ENCODE measurements at places on chromosomes 7 and 10. TPM values are rescaled to one million over a fixed set of nuclear protein-coding genes. Genes with fewer than 3 reads are reported as not detected.

Gene SLC39A12
- total RNA-seq: not detected

Gene COMTD1
- 49.3 TPM for total RNA-seq

Gene PLEKHS1
- total RNA-seq: 9.0 TPM

Gene NANOS1
- 5.9 TPM for total RNA-seq

Gene FGL2
- total RNA-seq: 11.7 TPM

Gene ABCC2
- 0.14 TPM for total RNA-seq

Gene ARHGEF35
- total RNA-seq: 7.8 TPM

Gene NODAL
- total RNA-seq: not detected

Gene RGS10
- total RNA-seq: 12.4 TPM

Gene MCM10
- 1.6 TPM for total RNA-seq

Gene FBXL13
- total RNA-seq: 2.6 TPM

Gene COL26A1
- 10.3 TPM for total RNA-seq

Gene KCTD7
- total RNA-seq: 17.7 TPM

Gene CISD1
- 10.3 TPM for total RNA-seq

Gene GDF10
- total RNA-seq: 0.32 TPM

Gene MMP21
- total RNA-seq: not detected

Gene ANKRD61
- total RNA-seq: 0.74 TPM

Gene TUBB8
- not detected for total RNA-seq

Gene MBL2
- total RNA-seq: not detected

Gene C10orf143
- total RNA-seq: 5.1 TPM

Gene SEMA4G
- total RNA-seq: 31.0 TPM

Gene RAPGEF5
- 29.8 TPM for total RNA-seq

Gene TFEC
- 0.32 TPM for total RNA-seq

Gene NRP1
- total RNA-seq: 37.1 TPM

- DNase-seq: no peak
Measured at GRCh38 chr10:126153711-126154628, 234.3 kb downstream of the ADAM12 start.

DNA sequence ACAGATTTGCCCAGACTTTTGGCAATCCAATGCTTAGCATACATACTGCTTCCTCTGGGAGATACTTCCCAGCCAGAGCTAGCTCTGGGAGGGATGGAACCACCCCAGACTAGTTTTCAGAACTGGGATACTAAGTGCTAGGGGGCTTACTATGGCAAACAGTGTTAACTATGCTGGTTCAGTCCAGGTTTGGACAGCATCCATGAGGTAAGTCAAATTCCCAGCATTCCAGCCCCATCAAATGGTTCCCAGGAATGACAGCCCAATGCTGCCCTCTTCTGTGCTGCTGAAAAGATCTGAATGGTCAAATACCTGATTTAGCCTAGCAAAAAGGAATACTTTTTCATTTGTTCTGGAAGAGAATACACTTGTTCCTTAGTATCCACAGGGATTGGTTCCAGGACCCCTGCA lies 141.7 kb upstream of the CCDC6 start:
- no peak for DNase-seq

- no peak for DNase-seq
Measured at GRCh38 chr7:127619681-127620405, 1.9 kb upstream of the PAX4 start.

DNA sequence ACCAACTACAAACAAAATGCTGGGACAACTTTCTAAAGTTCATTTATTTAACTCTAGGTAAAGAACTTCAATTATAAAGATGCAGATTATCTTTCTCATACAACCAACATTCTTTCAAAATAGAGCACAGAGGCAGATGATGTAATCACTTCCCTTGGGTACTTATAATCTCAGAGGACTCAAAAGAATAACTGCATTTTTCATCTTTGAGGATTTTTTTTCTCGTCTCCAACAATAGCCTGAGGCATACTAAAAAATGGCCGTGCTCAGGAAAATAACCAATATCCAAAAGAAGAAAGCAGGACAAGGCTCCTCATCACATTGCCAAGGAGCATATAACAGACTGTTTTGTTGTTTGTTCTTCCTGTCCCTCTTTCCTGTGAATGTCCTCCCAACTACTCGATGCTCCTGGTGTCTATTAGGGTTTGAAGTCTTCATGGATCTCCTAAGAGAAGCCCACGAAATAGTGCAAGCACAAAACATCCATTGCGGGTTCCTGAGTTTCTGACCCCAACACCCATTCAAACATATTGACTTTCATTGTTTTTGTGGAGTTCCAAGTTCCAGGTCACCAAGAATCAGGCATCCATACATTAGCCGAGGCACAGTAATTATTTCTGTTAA lies 182.9 kb downstream of the SORCS1 start:
- DNase-seq: no peak

- no peak for DNase-seq
Measured at GRCh38 chr7:102836191-102836919, 76.4 kb upstream of the LRRC17 start.

DNA sequence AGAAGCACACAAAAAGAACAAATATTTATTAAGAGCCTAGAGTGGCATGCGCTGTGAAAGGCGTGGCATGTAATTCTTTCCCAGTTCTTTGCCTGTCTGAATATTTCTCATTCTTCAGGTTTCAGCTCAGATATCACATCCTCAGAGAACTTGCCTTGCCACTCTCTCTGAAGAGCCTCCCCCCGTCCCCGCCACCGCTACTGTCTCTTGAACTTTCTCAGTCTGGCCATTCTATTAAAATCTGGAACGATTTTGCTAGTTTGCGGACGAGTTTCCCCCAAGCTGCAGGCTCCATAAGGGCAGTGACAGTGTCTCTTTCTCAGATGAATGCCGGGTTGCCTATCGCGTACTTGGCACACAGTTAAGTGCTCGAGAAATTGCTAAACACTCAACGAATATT lies 787 bp upstream of the PLEKHA1 start:
- peak; percentile 39 for DNase-seq

GRCh38 chr10:74862625-74863024 lies 36.2 kb downstream of the KAT6B start:
- DNase-seq: no peak

GRCh38 chr7:101198476-101198875 lies 2.4 kb downstream of the MOGAT3 start:
- no peak for DNase-seq

DNA sequence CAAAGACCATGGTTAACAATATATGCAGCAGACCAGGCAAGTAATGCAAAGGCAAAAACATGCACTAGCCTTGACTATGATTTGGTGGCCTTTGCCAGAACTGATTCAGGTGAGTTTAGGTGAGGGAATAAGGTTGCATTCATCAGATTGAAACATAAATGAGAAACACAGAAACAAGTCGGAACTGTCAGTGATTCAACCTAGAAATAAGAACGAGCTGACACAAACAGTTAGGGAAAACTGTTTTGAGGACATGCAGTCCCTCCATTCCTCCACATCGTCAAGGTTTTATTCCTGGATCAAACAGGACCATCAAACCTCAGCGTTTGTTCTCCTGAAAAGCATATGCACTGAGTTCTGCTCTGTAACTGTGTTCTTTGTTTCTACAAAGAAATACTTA lies 1.8 kb downstream of the ZNF248 start:
- no peak for DNase-seq

DNA sequence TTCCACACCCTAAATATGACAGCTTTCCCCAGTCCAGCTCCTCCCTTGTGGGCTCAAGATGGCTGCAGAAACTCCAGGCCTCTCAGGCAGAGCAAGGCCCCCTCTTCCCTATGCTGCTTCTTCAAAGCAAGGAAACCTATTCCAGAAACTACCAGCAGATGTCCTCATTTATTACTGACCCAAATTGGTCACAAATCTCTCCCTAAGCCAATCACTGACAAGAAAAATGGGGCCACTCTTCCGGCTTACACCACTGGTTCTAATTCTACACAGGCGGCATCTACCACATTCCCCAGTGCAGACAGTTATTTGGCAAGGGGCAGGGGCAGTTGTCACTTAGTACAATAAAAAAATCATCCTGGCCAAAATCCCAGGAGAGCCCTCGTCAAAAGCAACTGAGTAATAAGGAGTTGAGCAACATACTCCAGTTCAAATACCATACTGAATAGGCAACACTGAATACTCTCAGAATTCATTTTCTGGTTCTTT lies 150.4 kb downstream of the SFMBT2 start:
- DNase-seq: peak; percentile 90

DNA sequence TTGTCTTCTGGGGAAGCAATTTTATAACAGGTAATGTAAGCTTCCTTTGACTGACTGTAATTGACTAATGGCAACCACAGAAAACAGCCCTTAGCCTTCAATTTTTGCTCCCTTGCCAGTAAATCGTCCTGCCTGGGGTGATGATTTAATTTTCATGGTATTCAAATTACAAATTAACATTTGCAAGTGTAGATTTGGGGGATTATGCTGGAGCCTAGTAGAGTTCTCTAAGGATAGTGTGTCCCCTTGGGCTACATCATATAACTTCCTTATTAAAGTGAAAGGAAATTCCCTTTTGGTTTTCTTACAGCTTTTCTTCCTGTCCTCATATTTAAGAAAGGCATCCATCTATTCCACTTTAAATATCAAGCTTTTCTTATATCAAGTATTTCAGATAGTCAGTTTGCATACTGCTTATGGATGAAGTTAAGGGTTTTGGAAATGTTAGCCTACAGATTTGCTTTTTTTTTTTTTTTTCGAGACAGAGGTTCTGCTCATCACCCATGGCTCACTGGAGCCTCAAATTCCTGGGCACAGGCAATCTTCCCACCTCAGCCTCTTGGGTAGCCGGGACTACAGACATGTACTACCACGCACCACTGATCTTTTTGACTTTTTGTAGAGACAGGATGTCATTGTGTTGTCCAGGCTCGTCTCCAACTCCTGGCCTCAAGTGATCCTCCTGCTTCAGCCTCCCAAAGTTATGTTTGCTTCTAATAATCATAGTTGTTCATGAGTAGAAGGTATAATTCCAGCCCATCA lies 35.9 kb upstream of the HDAC9 start:
- no peak for DNase-seq

DNA sequence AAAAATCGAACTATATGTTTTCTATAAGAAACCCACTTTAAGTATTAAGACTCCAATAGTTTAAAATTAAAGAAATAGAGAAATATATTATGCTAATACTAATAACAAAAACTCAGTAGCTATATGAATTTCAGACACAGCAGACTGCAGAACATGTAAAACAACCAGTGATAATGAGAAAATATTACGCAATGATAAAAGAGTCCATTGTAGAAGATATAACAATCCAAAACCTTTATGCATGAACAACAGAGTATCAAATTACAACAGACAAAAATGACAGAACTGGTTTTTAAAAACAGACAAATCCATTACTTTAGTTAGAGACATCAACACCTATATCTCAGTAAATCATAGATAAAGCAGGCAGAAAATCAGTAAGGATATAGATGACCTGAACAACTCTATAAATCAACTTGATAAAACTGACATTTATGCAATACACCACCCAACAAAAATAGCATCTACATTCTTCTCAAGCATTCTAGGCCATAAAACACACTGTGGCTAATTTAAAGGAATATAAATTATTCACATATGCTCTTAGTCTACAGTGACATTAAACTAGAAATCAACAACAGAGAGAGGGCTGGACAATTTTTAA lies 669.5 kb upstream of the GHITM start:
- DNase-seq: no peak

- DNase-seq: peak; percentile 76
Measured at GRCh38 chr10:103244666-103245271, 918 bp upstream of the RPEL1 start.

GRCh38 chr10:62638062-62638477 lies 166.4 kb upstream of the ADO start:
- DNase-seq: no peak

- DNase-seq: no peak
Measured at GRCh38 chr10:62457196-62457595, 83.0 kb downstream of the ZNF365 start.

- no peak for DNase-seq
Measured at GRCh38 chr7:5869691-5870090, 10.9 kb upstream of the OCM start.

DNA sequence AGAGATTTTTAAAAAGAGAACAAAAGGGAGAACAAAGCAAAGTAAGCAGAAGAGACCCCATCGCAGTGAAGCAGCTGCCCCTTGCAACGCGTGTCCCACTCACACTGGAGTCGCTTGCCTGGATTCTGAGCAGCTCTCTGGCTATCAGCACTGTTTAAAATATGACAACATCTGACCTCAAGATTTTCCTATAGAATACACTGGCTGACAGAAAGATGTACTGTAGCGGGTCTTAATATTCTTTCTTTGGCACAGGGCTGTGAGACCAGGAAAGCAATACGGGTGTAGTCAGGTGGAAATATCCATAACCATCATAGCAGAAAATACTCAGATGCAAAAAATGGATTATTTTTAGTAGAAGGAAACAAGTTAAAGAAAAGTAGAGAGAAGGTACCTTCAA lies 125.7 kb upstream of the TNS3 start:
- no peak for DNase-seq

GRCh38 chr7:15764010-15764409 lies 77.5 kb upstream of the MEOX2 start:
- DNase-seq: no peak

- DNase-seq: no peak
Measured at GRCh38 chr7:41824284-41824683, 121.4 kb upstream of the INHBA start.

DNA sequence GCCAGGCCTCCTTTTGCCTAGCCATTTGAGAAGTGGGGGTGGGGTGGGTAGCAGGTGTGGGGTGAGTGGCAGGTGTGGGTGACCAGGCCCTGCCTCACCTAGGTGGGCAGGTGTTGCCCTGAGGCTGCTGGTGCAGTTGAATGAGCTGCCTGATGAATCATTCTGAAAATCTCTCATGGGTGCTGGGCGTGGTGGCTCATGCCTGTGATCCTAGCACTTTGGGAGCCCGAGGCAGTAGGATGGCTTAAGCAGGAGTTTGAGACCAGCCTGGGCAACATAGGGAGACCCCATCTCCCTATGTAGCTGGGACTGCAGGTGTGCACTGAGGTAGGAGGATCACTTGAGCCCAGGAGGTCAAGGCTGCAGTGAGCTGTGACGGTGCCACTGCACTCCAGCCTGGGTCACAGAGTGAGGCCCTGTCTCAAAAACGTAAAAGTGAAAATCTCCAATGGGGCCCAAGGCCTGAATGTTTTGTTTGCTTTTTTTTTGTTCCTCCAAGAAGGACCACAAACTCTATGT lies 17.7 kb downstream of the TSPAN14 start:
- no peak for DNase-seq

- no peak for DNase-seq
Measured at GRCh38 chr10:14949291-14949690, 4.6 kb downstream of the DCLRE1C start.

DNA sequence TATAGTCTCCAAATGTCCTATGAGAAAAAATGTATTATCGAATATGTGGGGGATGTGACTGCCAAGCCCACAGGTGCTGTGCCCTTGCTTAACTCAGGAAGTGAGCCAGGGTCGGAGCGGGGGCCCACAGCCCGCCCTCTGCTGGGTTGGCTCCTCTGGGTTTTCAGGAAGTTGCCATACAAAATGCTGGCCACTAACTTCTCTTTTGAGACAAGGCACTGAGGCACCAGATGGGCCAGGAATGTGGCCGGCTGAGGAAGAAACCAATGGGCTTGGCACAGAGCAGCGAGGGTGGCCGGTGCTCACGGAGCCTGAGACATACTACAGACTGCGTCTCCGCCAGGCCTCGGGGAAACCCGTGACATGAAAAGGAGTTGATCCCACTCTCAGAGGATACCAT lies 58.9 kb downstream of the FAM53B start:
- DNase-seq: no peak

Measured in prostate gland (tissue), 2 donors.